ENCODE measurements at places on chromosomes 1 and 21.

GRCh38 chr1:27835501-27835900 is 4.9 kb downstream of the PPP1R8 start:
- no peak for DNase-seq

- no peak for DNase-seq
These were observed 137.7 kb downstream of the PRDM16 start for GRCh38 chr1:3206696-3207095.

GRCh38 chr1:10108134-10108663 is 75.4 kb downstream of the UBE4B start:
- no peak for DNase-seq

GRCh38 chr1:41783189-41783639 is 135.5 kb downstream of the HIVEP3 start:
- no peak for DNase-seq

DNA sequence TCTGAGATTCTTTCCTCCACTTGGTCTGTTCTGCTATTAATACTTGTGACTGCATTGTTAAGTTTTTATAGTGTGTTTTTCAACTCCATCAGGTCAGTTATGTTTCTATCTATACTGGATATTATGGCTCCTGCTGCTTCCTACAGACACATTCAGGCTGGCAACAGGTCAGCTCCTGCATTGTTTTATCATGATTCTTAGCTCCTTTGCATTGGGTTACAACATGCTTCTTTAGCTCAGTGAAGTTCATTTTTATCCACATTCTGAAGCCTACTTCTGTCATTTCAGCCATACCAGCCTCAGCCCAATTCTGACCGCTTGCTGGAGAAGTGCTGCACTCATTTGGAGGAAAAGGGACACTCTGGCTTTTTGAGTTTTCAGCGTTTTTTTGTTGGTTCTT is 37.3 kb upstream of the F3 start:
- no peak for DNase-seq

DNA sequence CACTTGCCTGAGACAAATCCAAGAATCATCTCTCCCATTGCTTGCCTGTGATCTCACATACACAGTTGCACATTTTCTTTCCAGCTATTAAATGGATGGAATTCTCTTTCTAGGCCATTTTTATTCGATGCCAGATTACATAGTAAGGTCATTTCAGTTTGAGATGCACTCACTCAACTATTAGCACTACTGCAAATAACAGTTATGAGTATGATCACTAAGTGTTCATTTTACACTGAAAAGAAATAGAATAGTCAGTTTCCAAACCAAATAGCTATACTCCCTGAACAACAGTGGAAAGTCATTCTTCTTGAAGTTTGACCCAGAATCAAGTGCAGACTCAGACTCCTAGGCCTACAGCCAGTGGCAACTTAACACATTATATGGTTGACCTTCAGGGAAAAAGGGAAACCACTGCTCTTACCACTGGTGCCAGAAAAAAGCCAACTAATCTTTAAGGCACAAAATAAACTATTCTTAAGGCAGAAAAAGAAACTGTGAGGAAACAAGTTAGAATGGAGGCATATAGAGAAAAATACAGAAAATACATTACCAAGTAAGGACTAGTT is 31.5 kb downstream of the WNT2B start:
- no peak for DNase-seq

DNA sequence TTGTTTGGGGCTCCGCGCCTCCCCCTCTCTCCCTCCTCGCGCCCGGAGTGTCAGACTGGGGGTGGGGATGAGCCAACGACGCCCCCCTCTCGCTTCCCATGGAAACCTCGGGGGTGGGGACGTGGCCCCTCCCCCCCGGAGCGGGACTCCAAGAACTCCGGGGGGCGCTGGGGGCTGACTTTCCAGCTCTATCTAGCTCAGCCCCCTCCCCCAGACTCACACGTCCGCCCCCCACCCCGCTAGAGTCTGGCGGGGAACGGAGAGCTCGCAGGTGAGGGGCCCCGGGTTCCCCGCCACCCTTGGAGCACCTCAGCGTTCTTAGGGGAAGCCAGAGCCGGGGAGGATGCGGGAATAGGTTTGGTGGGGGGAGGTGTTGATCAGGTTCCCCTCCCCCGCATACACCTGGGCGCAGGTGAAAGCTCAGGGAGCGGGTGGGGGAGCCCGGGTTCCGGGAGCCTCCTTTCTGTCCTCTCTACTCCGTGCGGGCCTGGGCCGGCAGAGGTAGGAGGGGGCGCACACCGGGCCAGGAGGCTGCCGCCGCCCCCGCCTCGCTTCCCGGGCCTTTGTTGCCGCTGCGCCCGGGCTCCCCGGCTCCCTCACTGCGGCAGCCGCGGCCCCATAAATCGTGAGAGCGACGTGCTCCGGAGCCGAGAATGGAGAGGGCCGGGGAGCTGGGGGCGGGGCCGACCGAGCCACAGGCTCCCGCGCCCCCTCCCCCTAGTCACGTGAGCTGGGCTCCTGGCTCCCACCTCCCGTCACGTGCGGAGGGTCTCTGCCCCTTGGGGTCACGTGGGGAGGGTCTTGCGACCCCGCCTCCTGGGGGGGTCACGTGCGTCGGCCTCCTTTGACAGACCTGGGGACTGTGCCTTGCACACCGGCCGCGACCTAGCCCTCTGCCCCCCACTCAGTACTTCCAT is 1.9 kb downstream of the EFNA3 start:
- peak; percentile 82 for DNase-seq

GRCh38 chr1:7110321-7110720 is 325.1 kb downstream of the CAMTA1 start:
- no peak for DNase-seq

DNA sequence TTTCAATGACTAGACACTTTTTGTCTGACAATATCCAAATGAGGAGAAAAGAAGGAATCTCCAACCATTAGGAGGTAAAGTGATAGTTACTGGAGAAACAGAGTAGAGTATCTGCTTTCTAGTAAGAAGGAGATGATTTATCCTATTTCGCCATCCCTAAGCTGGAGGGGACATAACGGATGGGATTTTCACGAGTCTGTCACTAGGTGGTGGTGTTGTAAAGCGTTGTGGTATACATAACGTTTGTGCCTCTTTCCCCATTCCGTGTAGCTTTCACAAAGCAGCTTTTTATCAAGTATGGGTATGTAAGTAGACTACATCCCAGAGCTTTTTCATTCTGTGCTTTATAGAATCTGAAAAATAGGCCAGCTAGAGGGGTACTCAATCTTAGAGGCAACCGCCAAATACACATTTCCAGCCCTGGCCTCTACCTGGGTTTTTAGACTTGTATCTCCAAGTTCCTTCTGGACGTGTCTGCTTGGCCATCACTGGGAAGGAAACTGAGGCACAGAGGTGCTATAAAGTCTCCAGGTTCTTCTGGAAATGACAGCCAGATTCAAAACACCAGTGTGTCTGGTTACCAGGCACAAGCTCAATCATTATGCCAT is 33.3 kb upstream of the FAM3B start:
- DNase-seq = no peak

- DNase-seq = peak; percentile 59
These were observed at the start of gene DDAH1 for GRCh38 chr1:85465099-85465785. DDAH1 (minus strand) TSS chr1:85465159; CDS start chr1:85465045, 114 bp downstream.

DNA sequence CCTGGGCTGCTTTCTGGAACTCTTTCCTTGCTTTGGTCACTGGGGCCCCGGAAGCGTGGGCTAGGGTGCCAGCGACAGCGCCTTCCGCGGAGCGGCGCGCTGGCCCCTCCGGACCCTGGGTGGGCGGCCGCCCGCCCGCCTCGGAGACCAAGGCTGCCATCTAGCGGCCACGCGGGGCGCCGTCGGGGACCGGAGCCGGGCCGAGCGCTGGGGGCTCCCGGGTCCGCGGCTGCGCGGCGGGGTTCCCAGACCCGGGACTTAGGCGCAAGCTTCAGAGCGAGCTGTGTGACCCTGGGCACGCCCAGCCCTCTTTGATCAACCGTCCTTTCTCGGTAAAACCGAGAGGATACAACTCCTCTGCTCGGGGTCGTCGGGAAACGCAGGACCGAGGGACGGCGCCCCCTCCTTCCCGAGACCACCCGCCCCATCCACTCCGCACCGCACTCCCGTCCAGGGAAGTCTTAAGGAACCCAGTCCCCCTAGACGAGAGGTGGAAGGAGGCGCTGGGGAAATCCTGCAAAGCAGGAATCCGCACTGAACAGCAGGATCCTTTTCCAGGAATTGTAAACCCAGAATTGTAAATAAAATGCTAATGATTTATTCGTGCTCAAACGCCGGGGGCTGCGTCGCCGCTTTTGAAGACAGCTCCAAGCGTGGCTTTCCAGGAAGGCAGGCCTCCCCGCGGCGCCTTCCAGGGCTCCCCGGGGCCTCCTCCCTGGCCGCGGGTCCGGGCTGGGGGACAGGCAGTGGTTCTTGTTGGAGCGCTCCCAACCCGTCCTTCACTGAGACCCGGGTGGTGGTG is 41.2 kb downstream of the RRAGC start:
- peak; percentile 75 for DNase-seq

GRCh38 chr21:15065392-15066122 is 757 bp upstream of the NRIP1 start:
- DNase-seq = peak; percentile 32

- DNase-seq = no peak
These were observed 119.1 kb downstream of the ERG start for GRCh38 chr21:38379147-38379546.

DNA sequence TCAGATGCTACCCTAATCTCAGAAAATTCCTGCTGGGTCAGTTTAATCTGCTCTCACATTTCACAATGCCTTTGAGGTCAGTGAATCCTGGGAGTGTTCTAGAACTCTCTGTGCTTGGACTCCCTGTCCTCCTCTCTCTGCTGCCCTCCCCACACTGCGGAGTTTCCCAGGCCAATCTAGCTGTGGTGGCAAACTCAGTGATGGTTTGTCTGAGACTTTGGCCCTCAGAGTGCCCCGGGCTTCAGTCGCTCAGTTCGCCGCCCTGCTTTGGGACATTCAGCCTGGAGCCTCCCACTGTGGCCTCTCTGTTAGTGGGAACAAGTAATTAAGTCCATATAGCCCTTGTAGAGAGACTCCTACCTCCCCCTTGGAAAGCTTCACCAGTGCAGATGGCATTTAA is 7.1 kb downstream of the C1orf226 start:
- no peak for DNase-seq

DNA sequence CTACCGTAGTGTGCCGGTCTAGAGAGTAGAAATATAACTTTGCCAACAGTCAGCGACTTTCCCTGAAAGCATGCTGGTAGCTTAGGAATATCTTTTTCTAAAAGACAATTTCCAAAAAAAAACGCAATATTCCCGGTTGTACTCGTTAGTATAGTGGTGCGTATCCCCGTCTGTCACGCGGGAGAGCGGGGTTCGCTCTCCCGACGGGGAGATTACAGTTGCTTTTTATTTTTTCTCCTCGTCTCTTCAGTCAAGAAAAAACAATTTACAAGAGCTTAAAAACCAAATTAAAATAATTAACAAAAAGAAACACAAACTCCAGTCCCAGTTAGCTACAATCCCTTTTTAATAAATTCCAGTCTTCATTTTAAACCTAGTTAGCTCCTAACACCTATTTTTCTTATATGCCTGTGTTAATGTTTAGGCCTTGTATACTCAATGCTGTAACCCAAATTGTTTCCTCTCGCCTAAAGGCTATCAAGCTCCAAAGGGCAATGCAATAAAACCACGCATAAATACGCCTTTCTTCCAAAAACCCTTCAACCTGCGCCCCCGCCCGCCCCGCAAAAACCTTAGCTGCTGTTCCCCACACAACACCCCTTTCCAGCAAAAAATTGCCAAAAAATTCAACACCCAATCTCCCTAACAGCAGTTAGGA is 7.8 kb downstream of the HSPA6 start:
- no peak for DNase-seq

DNA sequence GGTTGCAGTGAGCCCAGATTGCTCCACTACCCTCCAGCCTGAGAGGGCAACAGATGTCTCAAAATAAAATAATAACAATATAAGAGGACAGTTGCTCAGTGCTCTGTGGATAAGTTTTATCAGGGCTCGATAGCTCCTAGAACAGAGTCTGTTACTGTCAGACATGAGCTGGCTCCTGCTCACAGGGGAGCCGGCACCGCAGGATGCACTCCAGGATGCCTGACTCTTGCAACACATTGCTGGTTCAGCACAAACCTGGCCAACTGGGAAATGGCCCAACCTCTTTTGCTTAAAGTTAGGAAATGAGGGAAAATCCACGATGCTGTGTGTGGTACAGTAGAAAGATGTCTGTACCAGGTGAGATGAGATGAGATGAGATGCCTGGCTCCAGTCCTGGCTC is 5.8 kb upstream of the CTSE start:
- no peak for DNase-seq

GRCh38 chr1:155938220-155938627 is 3.2 kb upstream of the RXFP4 start:
- peak; percentile 73 for DNase-seq

DNA sequence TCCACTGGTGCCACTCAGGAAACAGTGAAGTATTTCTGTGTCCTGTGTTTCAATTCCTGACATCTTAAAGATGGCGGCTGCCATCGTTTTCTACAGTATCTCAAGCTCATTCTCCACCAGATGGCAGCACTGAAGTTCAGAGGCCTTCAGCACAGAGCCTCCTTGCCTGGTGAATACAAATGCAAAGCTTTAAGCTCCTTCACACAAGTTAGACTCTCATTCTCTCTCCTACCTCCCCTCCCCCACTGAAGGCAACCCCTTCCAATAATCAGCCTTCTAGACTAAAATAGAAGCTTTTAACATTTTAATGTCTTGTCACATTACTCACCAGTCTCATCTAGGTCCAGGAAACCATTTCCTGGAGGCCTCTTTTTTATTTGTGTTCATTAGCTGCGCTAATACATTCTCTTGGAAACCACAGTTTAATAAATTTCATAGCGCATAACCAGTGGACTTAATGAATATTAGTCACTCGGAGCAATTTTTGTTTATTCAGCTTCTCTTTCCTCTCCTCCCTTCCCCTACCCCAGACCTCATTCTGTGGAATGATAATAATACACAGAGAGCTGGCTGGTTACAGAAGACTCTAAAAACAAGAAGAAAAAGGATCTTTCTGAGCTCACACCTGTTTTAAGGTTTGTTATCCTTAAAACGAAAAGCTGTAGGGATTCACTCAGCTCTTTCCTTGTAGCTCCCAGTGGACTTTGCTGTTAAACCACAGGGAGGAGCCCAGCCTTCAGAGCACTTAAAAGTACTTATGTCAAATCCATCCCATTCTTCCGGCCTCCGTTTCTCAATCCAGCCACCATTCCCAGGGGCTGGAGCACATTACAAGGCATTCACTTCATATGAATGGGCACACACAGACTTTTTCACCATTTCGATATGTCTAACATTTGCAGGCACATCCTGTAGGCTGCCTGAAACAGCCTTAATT is 384.9 kb downstream of the HLX start:
- no peak for DNase-seq

DNA sequence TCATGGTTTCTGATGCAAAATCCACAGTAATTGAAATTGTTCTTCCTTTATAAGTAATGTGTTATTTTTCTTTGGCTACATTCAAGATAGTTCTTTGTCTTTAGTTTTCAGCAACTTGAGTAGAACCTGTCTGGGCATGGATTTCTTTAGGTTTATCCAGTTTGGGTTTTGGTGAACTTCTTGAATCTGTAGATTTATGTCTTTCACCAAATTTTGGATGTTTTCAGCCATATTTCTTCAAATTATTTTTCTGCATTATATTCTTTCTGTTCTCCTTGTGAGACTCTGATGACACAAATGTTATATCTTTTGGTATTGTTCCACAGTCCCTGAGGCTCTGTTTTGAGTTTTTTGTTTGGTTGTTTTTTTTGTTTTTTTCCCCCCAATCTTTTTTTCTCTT is 69.4 kb downstream of the TDRD5 start:
- DNase-seq = no peak

Data from D721Med (cell line).